ENCODE measurements at places on chromosomes 12 and 14.

GRCh38 chr12:113049976-113050742 is 6.4 kb upstream of the DTX1 start:
- DNase-seq: no peak

DNA sequence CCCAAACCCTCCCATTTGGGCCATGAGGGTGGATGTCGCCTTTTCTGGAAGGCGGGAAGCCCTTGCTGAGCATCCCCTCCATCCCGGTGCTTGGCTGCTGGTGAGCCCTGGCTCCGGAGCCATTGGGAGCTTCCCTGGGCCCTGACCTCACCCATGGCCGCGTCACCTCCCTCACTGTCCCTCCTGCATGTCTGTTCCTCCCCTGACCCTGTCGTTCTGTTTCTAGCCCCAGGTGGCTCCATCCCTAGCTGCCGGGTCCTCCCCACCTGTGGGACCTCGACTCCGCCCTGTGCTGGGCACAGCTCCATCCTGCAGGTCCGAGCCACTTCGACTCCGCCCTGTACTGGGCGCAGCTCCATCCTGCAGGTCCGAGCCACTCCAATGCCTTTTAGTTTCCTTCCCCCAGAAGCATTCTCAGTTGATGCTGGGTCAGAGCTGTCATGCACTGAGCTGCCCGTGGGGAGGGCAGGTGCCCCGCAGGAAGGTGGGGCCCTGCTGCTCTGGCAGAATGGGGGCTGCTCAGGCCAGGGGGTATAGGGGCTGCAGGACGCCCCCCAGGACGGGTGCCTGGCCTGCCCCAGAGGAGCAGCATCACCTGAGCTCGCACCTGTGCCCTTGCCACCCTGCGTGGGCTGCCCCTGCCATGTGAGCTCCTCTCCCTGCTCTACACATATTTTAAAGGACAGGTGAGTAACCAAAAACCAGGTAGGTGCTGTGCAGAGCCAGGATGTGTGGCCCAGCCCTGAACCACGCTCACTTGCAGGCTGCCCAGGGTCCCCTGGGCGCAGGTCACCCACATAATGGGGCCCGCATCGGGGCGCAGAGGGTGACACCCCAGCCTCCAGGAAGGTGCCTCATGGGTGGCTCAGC is 19.0 kb downstream of the NOC4L start:
- DNase-seq: no peak

- no peak for DNase-seq
Measured at GRCh38 chr12:133010657-133011297, 24.6 kb downstream of the ZNF26 start.

DNA sequence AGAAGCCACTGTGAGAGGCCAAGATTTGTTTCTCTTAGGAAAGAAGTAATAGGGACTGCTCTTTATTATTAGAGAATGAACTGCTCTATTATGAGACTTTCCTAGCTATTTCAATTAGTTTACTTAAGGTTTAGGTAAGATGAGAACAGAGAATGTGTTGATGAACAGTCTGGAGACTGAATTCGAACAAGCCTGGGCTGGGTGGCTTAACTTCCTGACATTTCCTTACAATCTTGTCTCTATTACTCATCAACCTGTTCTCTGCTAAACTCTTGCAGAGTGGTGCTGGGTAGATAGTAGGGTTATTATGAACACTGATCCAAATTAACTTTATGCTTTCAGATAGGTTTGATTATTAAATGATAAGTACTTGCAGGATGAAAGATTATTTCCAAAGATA is 31.2 kb downstream of the SLC15A5 start:
- DNase-seq: no peak

GRCh38 chr12:93970900-93971688 is 177.3 kb upstream of the PLXNC1 start:
- no peak for DNase-seq

DNA sequence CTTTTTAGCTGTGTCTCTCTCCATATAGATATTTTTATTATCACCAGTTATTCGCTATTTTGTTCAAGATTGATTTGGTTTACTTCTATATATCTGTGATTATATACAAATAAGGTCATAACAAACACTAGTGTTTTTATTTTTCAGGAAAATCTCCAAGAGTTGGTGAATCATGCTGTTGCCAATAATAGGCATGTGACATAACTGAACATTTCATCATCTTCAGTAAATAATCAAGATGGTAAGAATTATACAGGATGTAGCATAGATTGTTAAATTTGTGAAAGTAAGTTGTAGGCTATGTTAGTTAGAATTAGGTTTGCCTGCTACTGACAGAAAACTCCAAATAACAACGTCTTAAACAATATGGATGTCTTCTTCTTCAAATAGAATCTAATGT is 240.9 kb upstream of the PDE3A start:
- no peak for DNase-seq

DNA sequence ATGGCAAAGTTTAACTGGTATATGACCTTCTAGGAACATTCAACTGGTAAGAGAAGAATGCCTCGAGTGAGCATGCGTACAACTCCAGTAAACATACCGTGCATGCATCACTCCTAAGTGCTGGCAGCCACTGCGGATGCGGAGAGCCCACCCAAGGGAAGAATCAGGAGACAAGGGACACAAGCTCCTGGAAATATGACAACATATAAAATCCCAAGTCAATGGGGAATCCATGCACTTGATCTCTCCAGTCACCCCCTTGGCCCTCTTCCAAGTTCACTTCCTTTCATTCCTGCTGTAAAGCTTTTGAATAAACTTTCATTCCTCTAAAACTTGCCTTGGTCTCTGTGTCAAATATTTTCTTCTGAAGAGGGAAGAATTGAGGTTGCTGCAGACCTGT is 168.7 kb upstream of the TMCC3 start:
- DNase-seq: no peak

GRCh38 chr12:121057794-121058193 is 18.7 kb upstream of the OASL start:
- no peak for DNase-seq

DNA sequence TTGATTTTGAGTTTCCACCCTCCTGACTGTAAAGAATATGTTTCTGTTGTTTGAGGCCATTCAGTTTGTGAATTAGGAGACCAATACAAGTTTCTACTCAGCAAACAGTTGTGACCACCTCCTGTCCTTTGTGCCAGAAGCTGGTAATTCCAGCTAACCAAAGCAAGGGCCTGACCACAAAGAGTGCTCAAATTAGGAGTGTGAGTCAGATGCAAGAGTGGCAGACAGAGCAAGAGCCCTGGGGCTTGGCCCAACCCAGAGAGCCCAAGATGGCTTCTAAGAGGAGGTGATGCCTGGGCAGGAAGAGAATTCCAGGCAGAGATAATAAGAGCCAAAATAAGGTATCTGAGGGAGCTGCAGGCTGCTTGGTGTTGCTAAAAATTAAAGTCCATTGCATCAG is 77.7 kb upstream of the C14orf132 start:
- DNase-seq: no peak

- DNase-seq: no peak
Measured at GRCh38 chr14:103138301-103139131, 15.3 kb downstream of the TNFAIP2 start.

GRCh38 chr14:50998612-50999011 is 54.3 kb upstream of the PYGL start:
- no peak for DNase-seq

GRCh38 chr12:113208041-113208934 is 13.0 kb upstream of the TPCN1 start:
- DNase-seq: peak; percentile 76

DNA sequence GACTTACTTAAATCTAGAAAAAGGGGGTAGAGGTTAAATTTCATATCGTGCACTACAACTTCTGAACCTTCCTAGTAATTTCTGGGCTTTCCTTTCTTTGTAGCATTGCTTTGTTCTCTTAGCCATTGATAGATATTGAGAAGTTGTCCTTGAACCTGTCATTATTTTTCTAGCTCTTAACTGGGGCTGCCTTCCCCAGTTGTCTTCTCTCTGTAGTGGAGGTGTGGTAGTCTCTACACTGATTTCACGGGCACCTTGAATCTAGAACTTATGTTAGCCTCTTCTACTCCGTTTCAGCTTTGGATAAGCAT is 504.0 kb downstream of the PCNX1 start:
- no peak for DNase-seq

DNA sequence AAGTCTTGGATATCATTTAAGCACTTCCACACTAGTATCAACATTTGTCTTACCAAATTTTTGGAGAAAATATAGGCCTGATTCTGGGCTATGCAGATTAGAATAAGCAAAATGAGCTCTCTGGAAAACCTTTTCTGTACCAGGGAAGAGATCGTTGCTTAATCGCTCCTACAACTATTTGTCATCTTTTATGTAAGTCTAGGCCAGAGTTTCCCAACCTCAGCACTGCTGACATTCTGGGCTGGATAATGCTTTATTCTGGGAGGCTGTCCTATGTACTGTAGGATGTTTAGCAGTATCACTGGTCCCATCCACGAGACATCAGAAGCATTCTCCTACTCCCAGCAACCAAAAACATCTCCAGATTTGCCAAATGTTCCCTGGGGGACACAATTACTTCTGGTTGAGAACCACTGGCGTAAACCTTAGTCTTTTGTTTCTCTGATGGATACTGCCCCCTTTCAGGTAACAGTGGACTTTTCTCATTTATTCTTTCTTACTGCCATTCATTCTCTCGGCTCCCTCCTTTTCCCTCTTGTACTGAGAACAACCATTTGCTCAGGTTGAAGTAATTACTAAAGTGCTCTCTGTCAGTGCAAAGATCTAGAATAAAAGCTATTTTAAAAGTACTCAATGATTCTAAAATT is 316.9 kb upstream of the E2F7 start:
- DNase-seq: no peak

DNA sequence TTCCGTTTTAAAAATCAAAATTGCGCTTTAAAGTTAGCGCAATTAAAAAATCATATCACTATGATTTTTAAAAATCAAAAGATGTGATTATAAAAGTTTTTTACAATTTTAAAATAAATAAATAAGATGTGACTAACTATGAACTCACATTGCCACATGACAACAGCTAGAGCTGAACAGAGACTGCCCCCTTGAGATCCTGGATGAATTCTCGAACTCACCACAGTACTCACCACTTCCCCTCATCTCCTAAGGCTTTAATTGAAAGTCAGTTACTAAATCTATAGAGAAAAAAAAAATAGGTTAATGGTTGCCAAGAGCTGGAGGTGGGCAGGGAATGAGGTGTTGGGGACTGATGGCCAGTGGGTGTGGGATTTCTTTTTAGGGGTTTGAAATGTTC is 384.2 kb downstream of the ZFP36L1 start:
- no peak for DNase-seq

GRCh38 chr12:76921100-76921471 is 42.3 kb upstream of the CSRP2 start:
- DNase-seq: no peak

DNA sequence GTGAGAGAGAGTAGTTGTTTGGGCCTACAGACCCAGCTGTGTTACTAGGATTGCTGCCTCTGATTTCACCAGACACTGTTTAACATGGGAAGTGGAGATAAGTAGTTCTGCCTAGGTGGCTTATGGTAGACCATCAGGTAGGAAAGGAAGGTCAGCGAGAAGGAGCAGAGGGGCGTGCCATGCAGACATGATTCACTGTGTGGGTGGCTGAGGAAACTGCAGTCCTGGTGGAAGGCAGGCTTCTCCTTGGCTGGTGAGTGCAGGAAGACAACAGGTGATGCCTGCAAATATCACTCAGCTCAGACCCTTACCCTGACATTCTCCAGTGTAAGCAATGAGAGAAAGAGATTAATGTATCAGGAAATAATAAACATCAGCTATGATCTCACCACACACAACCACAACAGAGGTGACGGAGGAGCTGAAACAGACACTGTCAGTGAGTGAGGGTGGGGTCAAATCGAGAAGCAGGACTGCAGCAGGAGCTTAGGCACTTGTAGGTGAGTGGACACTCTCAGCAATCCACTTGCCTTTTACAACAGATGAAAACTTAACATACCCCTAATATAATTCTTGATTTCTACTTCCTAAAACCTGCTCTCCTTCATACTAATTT is 2.1 kb upstream of the PRR4 start:
- no peak for DNase-seq

DNA sequence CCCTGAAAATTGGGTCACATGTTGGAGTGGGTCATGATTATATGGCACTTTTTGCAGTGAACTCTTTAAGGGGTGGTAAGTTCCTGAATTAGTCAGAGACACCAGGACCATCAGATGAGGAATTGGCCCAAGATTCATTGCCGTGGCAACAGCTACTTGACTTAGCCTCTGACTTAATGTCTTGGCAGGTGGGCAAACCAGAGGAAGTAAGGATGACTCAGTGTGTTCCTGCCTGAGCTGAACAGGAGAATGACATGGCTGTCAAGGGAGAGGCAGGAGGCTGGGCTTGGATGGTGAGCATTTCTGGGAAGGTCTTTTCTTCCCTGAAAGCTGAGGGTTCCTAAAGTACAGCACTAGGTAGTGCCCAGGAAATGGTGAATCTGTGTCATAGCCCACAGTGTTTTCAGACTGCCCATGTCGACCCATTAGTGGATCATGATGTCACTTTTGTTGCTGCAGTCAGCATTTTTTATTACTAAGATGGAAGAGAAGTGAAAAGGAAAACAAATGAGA is 170.1 kb upstream of the PWP1 start:
- peak; percentile 36 for DNase-seq

- DNase-seq: no peak
Measured at GRCh38 chr12:15996948-15997347, 85.8 kb downstream of the DERA start.

DNA sequence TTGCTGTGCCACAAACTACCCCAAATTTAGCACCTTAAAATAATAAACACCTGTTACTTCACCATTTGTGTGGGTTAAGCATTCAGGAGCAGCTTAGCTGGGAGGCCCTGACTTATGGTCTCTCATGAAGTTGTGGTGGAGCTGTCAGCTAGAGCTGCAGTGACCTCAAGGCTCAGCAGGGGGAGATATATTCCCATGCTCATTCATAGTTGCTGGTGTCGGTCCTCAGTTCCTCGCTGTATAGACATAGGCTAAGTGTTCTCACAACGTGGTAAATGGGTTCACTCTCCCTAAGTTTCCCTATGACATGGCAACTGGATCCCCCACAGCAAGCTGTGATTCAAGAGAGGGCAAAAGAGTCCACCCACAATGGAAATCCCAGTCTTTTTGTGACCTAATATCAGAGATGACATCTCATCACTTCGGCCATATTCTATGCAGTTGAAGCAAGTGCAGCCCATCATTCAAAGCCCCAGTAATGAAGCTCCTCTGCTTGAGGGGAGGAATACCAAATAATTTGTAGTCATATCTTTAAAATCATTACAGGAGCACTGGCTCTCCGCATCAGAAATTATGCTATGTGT is 41.1 kb downstream of the PRB3 start:
- peak; percentile 45 for DNase-seq

- DNase-seq: no peak
Measured at GRCh38 chr12:3102771-3103410, 25.7 kb downstream of the TSPAN9 start.

- no peak for DNase-seq
Measured at GRCh38 chr14:89279649-89280232, 137.3 kb downstream of the FOXN3 start.

- no peak for DNase-seq
Measured at GRCh38 chr12:86719381-86719780, 463.2 kb upstream of the MGAT4C start.

- DNase-seq: no peak
Measured at GRCh38 chr14:51014086-51014485, 69.8 kb upstream of the PYGL start.

GRCh38 chr14:22334627-22335026 is 254.4 kb downstream of the DAD1 start:
- no peak for DNase-seq
